CD8-positive, alpha-beta memory T cell (primary cell): ENCODE measurements at places on chromosomes 1 and 21. TPM values are rescaled to one million over a fixed set of nuclear protein-coding genes. Genes with fewer than 3 reads are reported as not detected.

DNA sequence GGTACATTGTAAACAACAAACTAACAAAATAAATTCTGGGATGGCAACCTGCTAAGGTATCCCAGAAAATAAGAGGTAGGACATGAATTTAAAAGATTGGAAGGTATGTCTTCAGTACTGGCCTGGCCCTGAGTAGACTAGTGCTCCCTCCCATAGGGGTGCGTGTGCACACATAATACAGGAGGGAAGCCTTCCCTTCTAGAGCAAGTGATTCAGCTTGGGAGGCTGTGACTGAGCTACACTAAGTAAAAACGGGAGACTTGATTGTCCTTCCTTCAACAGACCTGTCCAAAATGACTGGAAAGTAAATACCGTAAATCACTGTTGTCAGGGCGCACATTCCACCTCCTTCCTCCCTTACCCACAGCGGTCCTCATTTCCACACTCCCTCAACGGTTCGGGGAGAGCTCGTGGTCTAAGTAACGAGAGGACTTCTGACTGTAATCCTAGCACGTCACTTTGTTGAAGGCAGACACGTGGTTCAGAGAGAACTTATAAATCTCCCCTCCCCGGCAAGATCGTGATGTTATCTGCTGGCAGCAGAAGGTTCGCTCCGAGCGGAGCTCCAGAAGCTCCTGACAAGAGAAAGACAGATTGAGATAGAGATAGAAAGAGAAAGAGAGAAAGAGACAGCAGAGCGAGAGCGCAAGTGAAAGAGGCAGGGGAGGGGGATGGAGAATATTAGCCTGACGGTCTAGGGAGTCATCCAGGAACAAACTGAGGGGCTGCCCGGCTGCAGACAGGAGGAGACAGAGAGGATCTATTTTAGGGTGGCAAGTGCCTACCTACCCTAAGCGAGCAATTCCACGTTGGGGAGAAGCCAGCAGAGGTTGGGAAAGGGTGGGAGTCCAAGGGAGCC lies at the start of gene TGFB2:
Gene TGFB2, plus strand, starts transcription at position 523 of the 859 bp plus-strand sequence. CDS start 1,366 bp downstream, outside the sequence.
- no peak for DNase-seq

DNA sequence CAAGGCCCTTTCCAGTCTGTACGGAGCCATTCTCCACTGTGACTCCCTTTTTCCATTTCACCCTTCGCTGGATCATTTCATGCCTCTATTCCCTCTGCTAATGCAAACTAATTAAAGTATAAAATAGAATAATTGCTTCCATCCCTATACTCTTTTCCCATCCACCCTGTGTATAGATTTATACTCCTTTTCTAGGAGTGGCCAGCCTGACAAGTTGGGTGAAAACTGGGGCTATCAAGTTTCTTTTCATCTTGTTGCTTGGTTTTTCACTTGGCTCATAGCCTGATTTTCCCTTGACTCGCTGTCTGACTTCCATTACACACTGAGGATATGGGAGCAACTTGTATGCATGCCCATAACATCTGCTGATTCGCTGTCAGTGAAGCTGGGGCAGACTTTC lies 107.0 kb downstream of the PLXNA2 start:
- DNase-seq: no peak

DNA sequence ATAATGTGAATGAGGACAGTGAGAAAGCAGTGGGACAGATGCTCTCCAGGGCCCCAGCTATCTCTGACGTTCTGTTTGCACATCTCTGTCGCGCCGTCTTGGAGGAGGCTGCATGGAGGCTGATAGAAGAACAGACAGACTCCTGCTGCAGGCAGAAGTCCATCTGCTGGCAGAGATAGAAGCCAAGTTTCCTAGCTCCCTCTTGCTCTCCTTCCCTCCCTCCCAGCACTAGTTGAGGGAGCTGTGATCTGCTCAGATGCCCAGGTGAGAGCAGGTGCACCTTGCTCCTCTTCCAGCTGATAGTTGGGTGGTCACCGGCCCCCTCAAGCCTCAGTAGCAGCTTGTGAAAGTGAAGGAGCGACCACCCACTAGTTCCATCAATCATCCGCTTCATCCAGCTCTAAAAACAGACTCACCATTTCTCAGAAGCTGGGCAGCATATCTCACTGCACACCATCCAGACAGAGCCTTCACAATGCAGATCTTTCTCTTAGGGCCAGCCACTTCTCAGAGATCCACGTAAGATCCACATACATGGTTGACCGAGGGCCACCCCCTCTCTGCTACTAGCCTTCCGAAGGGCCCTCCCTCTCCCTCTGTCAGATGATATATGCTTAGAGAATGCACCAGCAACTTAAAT lies 12.9 kb downstream of the LRRN2 start:
- no peak for DNase-seq

GRCh38 chr1:184973272-184974055 lies 844 bp downstream of the NIBAN1 start:
- DNase-seq: peak; percentile 9

- no peak for DNase-seq
Observed at GRCh38 chr1:86826856-86827255, 87.1 kb downstream of the SELENOF start.

DNA sequence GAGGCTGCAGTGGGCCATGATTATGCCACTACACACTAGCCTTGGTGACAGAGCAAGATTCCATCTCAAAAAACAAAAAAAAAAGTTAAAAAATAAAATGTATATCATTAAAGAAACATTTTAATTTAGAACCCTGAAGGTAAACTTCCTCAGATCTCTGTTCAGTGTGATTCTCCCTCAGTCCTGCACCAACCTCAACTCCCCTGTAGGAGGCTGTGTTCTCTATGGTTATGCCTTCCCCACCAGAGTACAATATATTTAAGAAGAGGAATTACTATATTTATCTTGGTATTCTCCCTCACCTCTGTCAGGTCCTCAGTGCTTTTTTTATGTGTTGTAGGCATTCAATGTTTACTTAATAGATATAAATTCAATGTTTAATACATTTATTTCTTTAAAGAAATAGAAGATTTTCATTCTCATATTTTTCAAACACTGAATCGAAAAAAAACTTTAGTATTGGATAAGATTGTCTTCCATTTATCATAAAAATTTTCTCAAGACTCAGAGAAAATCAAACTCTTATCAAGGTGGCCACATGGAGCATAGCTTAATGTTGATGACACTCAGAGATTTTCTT lies 4.8 kb upstream of the LRRC8B start:
- peak; percentile 46 for DNase-seq

Gene UBXN11
- polyA plus RNA-seq: 14.3 TPM

DNA sequence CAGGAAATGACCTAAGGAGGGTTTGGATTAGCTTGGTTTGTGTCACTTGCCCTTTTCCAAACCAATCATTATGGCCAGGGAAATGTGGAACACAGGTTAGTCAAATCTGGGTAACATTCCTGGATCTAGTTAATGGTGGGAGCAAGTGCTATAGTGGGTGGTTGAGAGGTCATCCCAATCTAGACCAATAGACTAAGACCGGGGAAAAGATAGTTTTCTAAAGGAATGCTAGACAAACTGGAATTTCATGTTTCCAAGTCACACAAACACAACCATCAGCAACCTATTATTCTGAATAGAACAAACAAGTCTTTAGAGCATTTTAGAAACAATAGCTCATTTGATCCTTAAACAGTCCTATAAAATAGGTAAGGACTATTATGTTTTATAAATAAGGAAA lies 4.3 kb upstream of the MAN1A2 start:
- DNase-seq: no peak

DNA sequence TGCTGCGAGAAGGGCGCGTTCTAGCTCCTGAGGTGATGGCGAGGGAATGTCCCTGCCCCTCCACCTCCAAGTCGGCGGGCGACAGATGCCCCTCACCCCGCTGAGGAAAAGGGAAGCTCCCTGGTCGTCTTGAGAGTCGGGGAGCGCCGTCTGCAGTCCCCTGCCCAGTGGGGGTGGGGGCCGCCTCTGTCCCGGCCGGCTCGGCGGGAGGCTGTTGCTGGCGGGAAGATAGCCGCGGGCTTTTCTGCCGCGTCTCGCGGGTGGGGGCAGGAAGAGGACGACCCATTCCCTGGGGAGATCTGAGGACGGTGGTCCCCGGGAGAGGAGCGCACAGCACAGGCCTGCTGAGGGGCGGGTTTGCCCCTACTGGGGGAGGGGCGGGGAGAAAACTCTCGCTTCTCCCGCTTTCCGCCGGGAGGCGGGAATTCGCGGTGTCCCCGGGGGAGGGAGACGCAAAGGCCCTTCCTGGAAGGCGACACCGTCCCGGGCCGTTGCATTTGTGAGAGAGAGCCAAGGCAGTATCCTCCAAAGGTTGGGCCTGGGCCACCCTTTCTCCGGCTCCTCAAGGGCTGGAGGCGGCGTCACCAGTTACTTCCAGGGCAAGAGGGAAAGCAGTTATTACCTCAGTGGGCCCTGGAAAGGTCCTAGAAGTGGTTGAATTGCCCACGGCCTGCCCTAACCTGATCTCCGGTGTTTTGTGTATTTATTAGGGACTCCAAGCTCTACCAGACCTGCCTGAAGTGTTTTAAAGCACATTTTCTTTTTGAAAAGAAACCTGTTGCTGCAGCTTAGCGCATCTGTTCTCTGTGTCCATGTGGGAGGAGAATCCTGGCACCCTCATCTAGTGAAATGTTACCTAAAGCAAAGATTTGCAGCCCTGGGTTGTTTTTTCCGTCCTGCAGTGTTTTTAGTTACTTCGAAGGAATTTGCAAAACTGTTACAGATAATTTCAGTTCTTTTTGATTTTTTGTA lies 648 bp downstream of the S100PBP start:
- peak; percentile 11 for DNase-seq

DNA sequence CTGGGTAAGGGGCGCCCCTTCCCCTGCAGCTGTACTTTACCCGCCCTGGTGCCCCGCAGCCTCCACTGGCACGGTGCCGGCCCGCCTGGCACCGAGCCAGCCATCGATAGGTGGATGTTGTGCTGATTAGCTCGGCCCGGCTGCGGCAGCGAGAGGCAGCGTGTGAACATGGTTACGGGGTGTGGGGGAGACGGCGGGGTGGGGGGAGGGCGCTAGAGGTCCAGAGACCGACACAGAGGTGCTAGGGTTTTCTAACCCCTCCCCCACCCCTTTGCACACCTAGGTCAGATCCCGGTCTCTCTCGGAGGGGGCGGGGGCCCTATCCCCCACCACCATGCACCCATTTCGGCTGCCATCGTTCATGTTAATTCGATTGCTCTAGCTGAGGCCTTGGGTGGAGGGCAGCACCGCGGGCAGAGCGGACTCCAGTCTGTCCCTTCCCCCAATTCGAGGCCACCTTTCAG lies 6.7 kb downstream of the EFNA4 start:
- no peak for DNase-seq

GRCh38 chr1:19797827-19798226 lies 1.9 kb downstream of the TMCO4 start:
- no peak for DNase-seq

GRCh38 chr1:63269571-63269970 lies 52.8 kb upstream of the FOXD3 start:
- no peak for DNase-seq

GRCh38 chr1:232792949-232793348 lies 12.3 kb upstream of the MAP10 start:
- no peak for DNase-seq

Gene SIM2
- polyA plus RNA-seq: 0.07 TPM

DNA sequence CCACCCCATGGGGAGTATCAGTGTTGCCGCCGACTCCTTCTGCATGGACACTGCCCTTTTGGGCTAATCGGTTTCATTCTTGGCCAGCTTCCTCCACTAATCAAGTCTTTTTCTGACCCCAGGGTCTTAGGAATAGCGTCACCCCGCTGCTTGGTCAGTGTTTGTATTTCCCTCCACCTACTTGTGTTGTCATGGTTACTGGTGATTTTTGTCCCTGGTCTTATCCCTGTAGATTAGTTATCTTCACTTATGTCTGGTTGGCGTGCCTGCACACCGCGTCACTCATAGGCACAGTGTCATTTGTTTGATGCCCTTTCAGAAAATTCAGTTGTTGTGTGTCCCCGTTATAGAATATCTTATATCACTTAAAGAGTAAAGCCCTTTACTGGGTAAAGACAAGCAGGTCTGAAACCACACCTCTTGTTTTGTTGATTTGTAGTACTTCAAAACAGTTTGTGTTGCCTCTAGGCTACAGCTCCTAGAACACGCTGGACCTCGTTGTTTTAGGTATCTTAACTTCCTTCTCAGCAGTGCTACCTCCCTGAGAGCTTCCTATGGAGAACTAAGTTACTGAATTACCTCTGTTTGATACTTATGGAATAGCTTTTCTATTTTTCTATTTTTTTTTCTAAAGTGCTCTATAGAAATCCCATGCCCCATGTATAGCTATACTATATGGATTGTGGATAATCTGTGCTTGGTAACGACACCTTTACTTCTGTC lies 868 bp downstream of the PPP1R12B start:
- DNase-seq: peak; percentile 18

Gene GADD45A
- 9.8 TPM for polyA plus RNA-seq
